ENCODE measurements at places on chromosomes 13 and 19. TPM values are rescaled to one million over a fixed set of nuclear protein-coding genes. Genes with fewer than 3 reads are reported as not detected.

- peak; percentile 75 for DNase-seq
Observed at GRCh38 chr19:37007587-37008220, 70.5 kb upstream of the ZNF420 start.

CLIP3 gene
- polyA plus RNA-seq = 53.5 TPM

GRCh38 chr19:1606138-1606651 lies 933 bp upstream of the UQCR11 start:
- DNase-seq = no peak

GRCh38 chr13:113730258-113730691 lies 28.8 kb upstream of the TMEM255B start:
- no peak for DNase-seq

- no peak for DNase-seq
Observed at GRCh38 chr13:33932769-33933406, 114.9 kb downstream of the RFC3 start.

- DNase-seq = no peak
Observed at GRCh38 chr19:16876904-16877361, 11.9 kb upstream of the F2RL3 start.

GRCh38 chr13:79011179-79011578 lies 352.2 kb upstream of the OBI1 start:
- no peak for DNase-seq

DNA sequence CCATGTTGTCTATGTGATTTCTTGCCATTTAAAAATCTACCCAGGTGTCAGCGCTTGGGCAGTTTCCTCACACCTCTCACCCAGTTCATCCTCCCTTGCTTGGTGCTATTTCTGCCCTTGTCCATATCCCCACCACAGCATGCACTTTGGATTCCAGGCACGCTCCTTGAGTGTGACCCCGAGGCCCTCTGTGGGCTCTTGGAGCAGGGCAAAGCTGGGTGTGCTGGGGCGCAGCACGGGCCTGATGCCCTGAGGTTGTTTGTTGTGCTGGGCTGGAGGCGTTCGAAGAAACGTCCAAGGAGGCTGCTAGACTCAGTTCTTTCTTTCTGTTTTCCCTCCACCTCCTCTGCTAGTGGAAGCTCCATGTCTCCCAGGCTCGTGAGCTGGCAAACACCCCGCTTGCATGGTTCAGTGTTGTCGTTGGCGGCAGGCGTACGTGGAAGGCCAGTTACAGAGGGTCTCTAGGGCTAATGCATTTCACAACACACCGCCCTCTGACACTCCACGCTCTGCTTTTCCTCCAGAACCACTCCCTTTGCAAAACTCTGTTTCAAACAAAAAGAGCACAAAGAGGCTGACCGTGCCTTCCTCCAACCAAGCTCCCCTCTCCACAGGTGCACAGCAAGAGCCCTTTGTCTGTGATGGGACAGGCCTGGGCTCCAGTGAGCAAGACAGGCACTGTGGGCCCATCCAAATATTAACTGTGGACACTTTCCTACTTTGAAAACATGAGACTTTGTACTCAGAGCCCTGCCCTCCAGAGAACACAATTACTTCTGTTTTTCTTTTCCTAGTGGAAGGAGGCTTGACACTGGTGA lies 117.7 kb upstream of the GJB6 start:
- no peak for DNase-seq

CASP14 gene
- polyA plus RNA-seq = not detected

TMEM238 gene
- polyA plus RNA-seq = 0.91 TPM

GRCh38 chr19:34145741-34146202 lies 26.5 kb upstream of the LSM14A start:
- DNase-seq = peak; percentile 59

RDH8 gene
- not detected for polyA plus RNA-seq
